ENCODE measurements at places on chromosomes 6 and 20.
A peak's percentile ranks its signal among the peaks of the same experiment; 100 is the strongest.

DNA sequence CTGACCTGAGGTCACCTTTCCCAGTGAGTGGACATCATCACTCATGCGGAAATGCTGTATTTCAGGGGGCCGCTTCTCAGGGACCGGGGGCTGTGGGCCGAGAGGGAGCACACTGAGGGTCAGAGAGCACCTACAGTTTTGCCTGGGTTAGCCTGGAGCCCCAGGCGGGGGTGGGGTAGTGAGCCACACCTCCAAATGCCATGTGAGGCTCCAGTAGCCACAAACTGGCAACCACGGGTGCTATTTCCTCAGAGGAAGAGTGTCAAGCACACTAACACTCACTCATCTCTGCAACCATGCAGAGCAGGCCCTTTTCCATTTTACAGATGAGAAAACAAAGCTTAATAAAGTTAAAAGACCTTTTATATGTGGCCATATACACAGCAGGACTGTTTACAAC lies 4.7 kb downstream of the EHMT2 start:
- DNase-seq, result no peak

DNA sequence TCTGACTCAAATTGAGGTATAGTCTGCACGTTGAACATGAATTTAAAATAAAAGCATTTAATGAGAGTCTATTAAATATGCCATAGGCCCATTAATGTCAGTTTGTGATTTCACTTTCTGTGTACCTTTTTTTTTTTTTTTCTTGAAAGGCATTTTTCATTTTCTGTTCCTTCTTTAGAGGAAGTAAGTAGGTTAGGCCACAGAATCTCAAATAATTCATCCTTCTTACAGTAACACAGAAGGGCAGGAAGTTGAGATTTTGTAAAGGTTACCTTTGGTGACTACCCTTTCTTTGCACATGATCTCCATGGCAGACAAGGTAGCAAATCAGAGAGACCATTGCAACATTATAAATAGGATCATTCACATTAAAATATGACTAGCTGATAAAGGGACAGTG lies 9.6 kb downstream of the L3MBTL3 start:
- no peak for DNase-seq

DNA sequence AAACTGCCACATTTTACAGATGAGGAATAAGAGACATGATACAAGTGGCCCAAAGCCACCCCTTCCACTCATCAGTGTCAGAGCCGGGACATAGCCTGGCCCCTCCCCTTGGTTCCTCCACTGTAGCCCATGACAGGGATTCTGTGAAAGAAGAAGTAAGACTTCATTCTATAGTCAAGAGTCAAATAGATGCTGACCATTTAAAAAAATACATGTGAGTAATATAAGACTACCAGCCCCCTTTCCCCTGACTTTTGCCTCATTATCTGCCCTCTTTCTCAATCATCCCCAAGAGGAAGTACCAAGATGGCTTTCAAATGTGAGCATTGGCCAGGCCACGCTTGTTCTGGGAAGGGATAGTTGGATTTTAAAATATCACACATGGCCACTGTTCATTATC lies 57.8 kb upstream of the TAB2 start:
- DNase-seq, result no peak

DNA sequence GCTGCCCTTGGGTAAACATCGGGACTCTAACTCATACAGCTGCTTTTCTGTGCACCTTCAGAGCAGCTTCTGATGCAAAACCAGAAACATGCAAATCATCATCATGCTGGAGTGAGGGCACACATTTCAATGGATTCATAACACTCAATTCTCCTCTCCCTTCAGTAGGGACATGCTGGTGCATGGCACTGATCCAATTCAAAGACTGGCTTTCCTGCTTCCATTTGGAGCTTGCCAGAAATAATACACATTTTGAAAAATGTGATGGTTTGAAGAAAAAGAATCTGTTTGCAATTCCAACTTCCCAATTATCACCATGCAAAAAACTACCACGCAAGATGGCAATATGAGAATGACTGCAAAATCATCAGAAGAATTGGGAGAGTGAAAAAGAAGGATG lies 65.2 kb upstream of the PDE10A start:
- DNase-seq, result no peak

DNA sequence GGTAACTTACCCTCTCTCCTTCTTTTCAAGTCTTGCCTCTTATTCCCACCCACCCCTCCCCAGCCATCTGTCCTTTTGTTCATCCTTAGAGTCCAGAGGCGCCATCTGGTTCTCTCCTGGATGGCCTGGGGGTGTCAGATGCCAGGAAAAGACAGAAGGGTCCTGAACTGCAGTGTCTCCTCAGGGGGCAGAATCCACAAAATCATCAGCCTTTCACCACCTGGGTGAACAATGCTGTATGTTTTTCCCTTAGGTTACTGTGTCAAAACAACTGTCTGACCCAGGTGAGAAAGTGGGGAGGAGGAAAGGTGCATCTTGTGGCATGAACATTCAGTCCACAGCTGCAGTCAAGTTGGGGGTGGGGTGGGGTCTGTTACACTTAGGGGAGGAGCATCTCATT lies 47.9 kb upstream of the FYN start:
- no peak for DNase-seq

DNA sequence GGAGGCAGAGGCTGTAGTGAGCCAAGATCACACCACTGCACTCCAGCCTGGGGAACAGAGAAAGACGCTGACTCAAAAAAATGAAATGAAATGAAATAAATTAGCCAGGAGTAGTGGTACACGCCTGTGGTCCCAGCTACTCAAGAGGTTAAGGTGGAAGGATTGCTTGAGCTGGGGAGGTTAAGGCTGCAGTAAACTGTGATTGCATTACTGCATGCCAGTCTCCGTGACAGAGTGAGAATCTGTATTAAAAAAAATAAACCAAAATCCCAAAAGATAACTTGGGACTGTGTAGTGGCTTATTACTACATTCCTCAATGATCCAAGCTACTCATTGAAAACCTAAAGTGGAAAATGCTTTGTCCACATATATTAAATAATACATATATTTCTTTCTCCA lies 87.0 kb downstream of the SGK1 start:
- no peak for DNase-seq

DNA sequence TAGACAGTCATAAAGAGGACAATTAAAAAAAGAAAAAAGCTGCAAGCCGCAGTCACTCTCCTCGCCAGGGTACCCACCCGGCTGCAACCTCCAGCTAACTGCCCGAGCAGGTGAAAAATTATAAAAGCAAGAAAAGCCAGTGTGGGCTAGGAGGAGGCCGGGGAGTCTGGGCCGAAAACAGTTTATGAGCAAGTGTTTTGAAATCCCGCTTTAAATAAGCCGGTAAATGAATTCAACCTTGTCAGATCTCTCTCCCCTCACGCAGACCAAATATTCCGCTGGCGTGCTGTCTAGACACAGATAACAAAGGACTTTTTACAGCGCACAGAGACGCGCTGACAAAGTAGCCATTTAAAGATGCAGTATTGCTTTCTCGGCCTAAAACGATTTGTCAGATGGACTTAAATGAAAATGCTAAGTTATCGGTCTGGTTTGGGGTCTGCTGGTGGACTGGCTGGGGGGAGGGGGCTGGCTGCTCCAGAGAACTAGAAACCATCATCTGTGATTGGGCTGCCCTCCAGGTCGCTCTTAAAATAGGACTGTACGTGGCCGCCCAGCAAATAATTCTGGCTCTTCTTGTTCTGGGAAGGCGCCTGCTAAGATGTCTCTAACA lies 24.6 kb downstream of the PMEPA1 start:
- no peak for DNase-seq

- DNase-seq, result no peak
Measured at GRCh38 chr6:35216412-35216732, 2.6 kb downstream of the SCUBE3 start.

GRCh38 chr6:6694368-6694780 lies 105.9 kb downstream of the LY86 start:
- no peak for DNase-seq

DNA sequence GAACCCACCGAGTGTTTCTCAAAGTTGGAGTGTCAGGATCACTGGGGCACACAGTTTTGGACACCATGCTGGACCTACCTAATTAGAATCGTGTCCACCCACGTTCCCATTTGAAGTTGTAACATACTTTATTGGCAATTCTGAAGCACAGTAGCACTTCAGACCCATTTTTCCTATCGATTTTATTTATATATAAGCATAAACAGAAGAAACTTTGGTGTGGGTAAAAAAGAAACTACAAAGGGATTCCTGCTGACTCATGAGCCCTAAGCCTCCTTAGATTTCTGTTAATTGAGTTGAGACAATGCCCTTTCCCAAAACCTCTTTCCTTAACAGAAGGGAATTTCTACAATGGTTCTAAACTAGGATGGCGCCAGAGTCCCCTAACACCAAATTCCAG lies 398.0 kb downstream of the CDKAL1 start:
- DNase-seq, result no peak

DNA sequence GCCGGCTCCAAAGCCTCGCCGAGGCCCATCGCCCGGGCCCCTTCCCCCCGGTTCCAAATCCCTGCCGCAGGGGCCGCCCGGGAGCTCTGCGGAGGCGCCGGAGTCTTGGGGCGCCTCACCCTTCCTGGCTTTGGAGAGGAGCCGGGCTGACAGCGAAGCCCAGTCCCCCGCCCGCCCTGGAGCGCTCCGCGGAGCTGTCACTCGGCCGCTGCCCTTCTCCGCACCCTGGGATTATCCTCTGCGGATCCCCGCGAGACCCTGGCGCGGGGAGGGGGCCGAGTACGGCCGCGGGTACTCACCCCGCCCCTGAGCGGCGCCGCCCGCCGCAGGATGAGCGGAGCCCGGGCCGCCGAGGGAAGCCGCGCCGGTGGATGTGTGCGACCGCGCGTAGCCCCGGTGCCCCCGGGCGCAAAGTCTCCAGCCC lies 343 bp downstream of the SNAP91 start:
- no peak for DNase-seq

- peak; percentile 49 for DNase-seq
Measured at GRCh38 chr6:89079511-89080234, 878 bp upstream of the PNRC1 start.

- no peak for DNase-seq
Measured at GRCh38 chr20:54229566-54230160, 21.8 kb downstream of the PFDN4 start.

- DNase-seq, result no peak
Measured at GRCh38 chr6:23533944-23534343, 592.1 kb upstream of the NRSN1 start.

GRCh38 chr20:34112600-34113101 lies 608 bp upstream of the EIF2S2 start:
- peak; percentile 34 for DNase-seq

DNA sequence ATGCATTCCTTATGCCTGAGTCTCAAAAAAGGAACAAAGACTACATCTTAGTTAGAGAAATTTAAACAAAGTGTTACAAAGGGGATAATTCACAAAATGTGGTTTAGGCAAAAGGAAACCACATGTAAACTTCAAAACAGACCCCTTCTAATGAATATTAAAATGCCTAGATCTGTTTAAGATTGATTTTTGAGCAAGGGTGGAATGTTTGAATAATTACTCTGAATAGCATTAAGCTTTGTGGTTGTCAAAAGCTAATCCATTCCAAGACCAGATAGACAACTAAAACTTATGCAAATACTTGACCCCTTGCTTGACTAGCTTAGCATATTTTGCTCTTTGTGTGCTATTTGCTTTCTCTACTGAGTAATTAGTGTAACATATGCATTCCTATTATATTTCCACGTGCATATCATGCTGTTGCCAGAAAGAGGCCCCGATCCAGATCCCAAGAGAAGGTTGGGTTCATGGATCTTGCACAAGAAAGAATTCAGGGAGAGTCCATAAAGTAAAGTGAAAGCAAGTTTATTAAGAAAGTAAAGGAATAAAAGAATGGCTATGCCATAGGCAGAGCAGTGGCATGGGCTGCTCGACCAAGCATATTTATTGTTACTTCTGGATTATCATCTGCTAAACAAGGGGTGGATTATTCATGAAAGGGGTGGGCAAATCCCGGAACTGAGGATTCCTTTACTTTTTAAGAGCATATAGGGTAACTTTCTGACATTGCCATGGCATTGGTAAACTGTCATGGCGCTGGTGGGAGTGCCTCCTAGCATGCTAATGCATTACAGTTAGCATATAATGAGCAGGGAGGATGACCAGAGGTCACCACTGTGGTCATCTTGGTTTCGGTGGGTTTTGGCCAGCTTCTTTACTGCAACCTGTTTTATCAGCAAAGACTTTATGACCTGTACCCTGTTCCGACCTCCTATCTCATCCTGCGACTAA lies 1193.4 kb upstream of the EYS start:
- DNase-seq, result no peak

DNA sequence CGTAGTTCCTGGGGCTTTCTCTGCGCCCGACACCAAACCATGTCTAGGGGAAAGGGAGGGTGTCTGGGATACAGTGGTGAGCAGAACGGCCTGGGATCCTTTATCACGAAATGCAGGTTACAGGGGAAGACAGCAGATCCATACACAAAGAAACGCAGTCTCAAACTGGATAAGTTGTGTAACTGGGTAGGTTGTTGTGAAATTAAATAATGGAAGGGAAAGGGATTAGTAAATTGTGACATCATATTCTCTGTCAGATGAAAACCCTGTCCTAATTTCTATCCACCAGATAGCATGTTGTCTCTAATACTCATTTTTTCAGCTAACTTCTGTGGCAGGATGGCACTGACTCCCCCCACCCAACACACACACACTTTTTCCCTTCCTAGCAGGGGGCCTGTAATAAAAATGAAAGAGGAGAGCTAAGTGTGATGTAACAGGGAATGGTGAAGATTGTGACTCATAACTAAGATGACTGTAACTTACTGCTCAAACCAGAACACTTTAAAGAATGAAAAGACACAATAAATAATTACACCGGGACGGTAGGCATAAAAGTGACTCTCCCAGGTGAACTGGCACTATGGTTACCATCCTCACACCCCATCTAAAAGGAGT lies 769 bp upstream of the TRPC4AP start:
- DNase-seq, result peak; percentile 36

DNA sequence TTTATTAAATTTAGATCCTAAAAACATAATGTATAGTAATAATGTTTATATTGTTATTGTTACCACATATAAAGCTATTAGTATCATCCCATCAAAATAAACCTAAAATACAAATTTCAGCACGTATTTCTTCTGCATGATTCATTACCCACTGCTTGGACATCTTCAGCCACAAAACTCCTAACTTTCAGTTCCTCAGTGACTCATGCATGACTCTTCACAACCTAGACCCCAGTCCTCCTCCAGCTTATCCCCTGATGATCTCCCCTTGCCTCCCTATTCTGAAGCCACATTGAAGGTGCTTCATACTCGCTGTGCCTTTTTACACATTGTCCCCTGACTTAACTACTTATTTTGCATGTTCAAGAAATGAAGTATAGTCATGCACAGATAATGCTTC lies 11.2 kb upstream of the GPRC6A start:
- DNase-seq, result peak; percentile 78

- DNase-seq, result no peak
Measured at GRCh38 chr20:41168281-41169161, 31.2 kb downstream of the PLCG1 start.

- DNase-seq, result no peak
Measured at GRCh38 chr6:14397518-14397901, 279.9 kb downstream of the CD83 start.
